ENCODE measurements at places on chromosomes 6 and 20.

- H3K27me3 ChIP-seq = no peaks in the 10 kb centered on the region
- no peak for DNase-seq
- H3K4me3 ChIP-seq = no peak overlapping the region
- H3K4me1 ChIP-seq = no peaks in the 10 kb centered on the region
- no peak overlapping the region for H3K27ac ChIP-seq
These were observed 218.4 kb downstream of the CLVS2 start for GRCh38 chr6:123214433-123214832.

DNA sequence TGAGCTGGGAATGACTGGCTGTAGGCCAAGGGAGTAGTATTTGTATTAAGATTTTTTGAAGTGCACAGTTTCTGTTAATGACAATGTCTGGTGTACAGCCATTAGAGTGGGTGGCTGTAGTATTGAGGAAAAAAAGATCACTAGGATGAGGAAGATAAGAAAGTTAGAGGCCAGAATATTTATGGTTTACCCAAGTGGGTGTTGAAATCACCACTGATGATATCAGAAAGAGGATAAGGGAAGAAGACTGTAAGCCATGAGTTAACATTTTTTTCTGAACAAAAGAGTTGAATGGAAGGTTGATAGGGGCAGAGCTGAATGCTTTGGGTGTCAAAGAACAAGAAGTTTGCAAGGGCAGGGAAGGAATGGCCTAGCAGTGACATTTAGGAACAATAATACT, 104.7 kb downstream of the PRDM13 start:
- H3K27me3 ChIP-seq = peaks cover 16% of the 10 kb centered on the region
- no peak for DNase-seq
- H3K27ac ChIP-seq = no peak overlapping the region
- no peaks in the 10 kb centered on the region for H3K4me1 ChIP-seq
- no peaks in the 10 kb centered on the region for H3K36me3 ChIP-seq

- H3K27me3 ChIP-seq = peaks cover 74% of the 10 kb centered on the region
- peak overlapping the region; percentile 68 for H3K4me3 ChIP-seq
- H3K36me3 ChIP-seq = no peaks in the 10 kb centered on the region
These were observed 577 bp upstream of the FOXF2 start for GRCh38 chr6:1388630-1389368.

DNA sequence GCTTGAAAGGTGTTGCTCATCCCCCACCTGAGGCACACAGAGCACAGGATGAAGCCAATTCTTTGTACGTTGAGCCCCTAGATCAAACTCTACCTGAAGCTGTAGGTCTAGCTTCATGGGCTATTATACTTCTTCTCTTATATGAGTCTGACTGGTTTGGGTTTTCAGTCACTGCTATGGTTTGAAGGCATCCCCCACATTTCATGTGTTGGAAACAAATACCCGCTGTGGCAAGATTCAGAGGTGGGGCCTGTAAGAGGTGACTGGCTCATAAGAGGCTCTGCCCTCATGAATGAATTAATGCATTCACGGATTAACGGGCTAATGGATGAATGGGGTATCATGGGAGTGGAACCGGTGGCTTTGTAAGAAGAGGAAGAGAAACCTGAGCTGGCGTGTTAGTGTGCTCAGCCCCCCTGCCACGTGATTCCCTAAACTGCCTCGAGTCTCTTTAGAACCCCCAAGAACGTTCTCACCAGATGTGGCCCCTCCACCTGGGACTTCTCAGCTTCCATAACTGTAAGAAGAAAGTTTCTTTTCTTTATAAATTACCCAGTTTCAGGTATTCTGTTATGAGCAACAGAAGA, 39.2 kb downstream of the PREX1 start:
- H3K36me3 ChIP-seq = peaks cover 10% of the 10 kb centered on the region
- no peak for DNase-seq
- H3K4me3 ChIP-seq = no peak overlapping the region
- peak overlapping the region; percentile 4 for H3K27ac ChIP-seq
- H3K4me1 ChIP-seq = peaks cover 52% of the 10 kb centered on the region

DNA sequence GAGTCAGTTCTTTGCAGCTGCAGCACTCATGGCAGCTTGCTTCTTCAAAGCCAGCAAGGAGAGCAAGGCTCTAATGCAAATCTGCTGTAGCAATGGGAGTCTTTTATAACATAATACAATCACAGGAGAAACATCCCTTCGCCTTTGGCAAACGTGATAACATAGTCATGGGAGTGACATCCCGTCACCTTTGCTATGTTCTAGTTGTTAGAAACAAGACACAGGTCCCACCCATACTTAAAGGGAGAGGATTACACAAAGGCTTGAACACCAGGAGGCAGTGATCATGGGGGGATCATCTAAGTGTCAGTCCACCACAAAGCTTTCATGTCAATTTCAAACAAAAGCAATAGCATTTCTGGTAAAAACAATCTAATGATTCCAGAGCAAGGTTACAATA, 40.1 kb upstream of the PHACTR2 start:
- H3K4me3 ChIP-seq = no peak overlapping the region
- DNase-seq = no peak
- H3K27me3 ChIP-seq = no peaks in the 10 kb centered on the region
- H3K27ac ChIP-seq = no peak overlapping the region
- peaks cover 2% of the 10 kb centered on the region for H3K36me3 ChIP-seq
